ENCODE measurements at places on chromosomes 2 and 18.
A peak's percentile ranks its signal among the peaks of the same experiment; 100 is the strongest.

- no peak for DNase-seq
These were observed at the start of gene ANO7 for GRCh38 chr2:241188361-241189092. Gene ANO7, plus strand, starts transcription at chr2:241188677. Its CDS starts 1,387 bp downstream, at chr2:241190064.

DNA sequence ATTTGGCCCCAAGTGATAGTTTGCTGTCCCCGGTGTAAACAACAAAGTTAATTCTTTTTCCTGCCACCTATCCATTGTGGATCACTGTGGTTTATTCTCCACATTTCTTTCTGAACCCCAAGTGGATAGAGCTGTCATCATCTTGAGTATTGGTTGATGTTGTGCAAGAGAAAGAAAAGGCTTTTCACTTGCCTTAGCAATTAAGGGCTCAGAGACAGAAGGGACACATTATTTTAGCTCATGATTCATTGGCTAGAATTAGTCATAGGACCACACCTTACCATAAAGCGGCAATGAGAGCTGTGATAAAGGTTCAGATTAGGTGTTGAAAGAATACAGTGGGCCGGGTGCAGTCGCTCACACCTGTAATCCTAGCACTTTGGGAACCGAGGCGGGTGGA lies 442.1 kb upstream of the DCC start:
- DNase-seq = no peak

- DNase-seq = no peak
These were observed 138.7 kb upstream of the CCDC150 start for GRCh38 chr2:196500686-196501431.

GRCh38 chr2:120738786-120739437 lies 3.2 kb downstream of the GLI2 start:
- DNase-seq = no peak

GRCh38 chr2:104286841-104287240 lies 567.1 kb upstream of the POU3F3 start:
- no peak for DNase-seq

DNA sequence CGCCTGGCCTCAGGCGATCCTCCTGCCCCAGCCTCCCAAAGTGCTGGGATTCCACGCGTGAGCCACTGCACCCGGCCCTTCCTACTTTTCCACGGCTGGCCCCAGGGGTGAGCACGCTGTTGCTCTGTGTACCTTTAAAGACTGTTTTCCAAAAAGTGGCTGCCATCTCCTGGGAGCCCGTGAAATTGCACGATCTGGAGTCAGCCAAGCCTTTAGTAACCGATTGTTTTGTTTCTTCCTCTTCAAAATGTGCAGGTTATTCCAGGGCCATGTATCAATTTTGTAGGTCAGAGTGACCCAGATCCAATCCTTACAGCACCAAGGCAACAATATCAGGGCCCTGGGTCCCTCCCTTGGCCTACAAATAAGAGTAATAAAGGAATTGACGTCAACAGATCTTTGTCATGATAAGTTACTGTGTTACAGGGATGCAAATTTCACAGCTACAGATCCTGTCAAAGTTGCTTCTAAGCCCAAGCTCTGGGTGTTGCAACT lies 135.6 kb upstream of the ZNF236 start:
- DNase-seq = peak; percentile 50

DNA sequence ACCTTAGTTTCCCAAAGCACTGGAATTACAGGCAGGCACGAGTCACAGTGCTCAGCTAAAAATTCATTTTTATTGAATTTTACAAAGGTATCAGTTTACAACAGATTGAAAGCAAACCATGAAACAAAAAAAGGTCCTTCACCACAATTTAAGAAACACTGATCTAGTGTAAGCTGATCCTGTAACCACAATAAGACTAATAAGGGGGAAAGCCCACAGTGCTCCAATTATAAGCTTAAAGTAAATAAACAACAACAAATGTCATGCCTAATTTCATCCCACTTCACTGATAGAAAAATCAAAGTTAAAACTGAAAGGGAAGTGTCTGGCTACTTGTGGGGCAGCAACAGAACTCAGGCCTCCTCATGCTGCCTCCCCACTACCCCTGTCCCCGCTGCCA lies 49.2 kb downstream of the ICA1L start:
- DNase-seq = no peak

GRCh38 chr2:217612211-217612610 lies 390.6 kb downstream of the TNS1 start:
- no peak for DNase-seq

DNA sequence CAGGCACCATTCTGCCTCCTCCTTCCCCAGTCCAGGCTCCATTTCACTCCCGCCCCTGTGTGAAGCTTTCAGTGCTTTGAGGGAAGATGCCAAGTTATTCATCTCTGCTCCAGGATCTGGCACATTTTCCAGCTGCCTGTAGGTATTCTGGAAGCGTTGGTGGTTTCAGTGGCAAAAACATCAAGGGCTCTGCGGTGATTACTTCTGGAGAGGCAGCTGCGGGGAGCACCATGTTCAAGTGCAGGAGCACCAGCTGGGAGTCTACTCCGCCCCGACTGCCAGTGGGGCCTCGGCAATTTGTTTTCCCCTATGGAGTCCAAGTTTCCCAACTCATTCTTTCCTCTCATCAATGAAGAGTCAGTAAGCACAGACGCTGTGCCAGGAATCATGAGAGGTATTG lies 211.7 kb downstream of the CLIP4 start:
- no peak for DNase-seq

DNA sequence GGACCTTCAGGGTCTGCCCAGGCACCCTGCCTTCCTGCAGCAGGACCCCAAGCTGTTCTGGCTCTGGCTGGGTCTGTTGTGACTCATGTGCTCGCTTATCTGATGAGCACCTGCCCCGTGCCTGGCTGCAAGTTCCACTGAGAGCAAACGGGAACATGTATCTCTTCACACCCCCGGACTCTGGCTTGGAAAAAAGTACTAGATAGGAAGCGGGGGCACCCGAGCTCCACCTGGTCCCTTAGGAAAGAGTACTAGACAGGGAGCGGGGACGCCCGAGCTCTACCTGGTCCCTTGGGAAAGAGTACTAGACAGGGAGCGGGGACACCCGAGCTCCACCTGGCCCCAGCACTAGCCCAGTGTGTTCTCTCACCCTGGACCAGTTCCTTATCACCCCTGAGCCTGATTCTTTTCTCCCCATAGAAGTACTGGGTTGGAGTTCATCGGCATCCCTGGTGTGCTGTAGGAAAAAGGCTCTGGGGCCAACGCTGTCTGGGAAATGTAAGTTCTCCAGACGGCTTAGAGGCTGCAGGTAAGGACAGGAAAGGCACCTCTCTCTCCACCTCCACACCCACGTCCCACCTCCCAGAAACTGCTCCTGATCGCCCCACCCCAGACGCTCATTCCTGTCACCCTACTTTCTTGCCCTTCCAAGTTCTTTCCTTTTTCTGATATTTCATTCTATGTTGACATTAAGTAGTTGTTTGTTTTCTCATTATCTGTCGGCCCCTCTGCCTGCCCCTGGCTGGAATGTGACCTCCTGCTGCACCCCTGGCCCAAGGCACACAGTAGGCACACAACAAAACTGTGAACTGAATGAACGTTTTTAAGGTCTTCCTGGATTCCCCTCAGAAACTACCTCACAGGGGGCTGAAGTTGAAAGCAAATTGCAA lies 40.2 kb downstream of the HDAC4 start:
- DNase-seq = no peak

GRCh38 chr2:102141970-102142828 lies at the start of gene IL1R1:
Gene IL1R1, plus strand, starts transcription at chr2:102142746. Its CDS starts 14,979 bp downstream, at chr2:102157725.
- peak; percentile 10 for DNase-seq

DNA sequence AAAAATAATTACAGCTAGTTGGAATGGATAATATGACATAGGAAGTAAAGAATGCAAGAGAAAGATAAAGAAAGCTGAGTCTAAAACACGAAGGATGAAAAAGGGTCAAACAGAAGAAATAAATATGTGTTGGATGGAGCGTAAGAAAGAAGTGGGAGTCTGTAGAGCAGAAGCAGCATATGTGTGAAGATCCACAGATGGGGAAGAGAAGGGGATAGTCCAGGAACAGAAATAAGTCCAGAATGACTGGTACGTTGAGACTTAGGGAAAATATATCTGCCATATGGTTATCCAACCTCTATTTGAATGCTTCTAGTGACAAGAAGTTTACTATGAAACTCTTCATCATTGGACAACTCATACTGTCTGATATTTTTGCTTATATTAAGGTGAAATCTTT lies 18.0 kb downstream of the ABCA12 start:
- DNase-seq = no peak

DNA sequence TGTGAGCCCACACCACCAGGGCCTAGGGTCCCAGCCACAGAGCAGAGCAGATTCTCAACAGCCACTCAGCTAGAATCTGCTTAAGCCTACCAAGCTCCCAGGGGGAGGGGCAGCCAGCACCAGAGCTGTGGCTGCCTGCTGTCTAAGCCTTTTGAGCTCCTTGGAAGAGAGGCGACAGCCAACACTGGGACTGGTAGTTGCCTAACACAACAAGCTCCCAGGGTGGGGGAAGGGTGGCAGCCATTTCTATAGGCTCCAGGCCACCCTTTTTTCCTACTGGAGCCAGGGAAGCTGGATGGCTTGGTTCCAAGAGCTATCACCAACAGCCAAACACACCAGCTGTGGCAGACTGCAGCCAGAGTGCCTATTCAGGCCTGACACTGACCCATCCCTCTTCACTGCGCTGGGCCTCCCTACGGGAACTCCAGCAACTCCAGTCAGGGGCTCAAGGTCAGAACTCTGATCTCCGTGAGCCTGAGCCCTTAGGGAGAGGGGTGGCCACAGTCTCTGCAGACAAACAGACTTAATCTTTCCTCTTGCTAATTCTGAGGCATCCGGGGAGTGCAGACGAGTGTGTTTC lies 1824.3 kb upstream of the CELF4 start:
- DNase-seq = no peak

- peak; percentile 8 for DNase-seq
These were observed 106.4 kb upstream of the SMIM21 start for GRCh38 chr18:75533950-75534349.

DNA sequence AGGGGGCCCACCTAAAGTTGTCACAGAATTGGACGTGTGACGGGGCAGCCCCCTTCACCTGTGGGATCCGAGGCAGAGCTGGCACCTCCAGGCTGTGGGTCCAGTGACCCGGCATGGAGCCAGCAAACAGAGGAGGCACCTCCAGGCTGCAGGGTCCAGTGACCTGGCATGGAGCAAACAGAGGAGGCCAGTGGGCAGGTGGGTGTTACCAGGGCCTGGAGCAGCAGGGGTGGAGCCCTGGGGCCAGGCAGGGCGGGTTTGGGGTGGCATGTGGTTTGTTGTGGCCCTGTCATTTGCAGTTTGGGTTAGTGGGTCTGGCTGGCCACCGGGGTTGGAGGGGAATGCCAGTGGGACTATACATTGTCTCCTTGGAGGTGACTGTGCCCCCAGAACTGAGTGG lies 68.2 kb downstream of the HPCAL1 start:
- DNase-seq = no peak

GRCh38 chr2:204135752-204136151 lies 199.2 kb downstream of the ICOS start:
- DNase-seq = no peak

DNA sequence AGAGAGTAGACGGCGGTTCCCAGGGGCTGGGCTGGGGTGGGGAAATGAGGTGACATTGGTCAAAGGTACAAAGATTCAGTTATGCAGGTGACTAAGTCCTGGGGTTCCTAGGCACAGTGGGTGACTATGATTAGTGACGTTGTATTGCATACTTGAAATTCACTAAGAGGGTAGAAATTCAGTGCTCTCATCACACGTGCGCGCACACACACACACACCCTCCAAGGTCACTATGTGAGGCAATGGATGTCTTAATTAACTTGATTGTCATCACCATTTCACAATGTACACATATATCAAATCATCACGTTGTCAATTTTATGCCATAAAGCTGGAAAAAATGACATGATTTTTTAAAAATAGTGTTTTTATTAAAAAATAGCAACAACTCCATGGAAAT lies 92.9 kb upstream of the ALKAL2 start:
- no peak for DNase-seq

GRCh38 chr2:229152674-229153073 lies 118.4 kb downstream of the PID1 start:
- DNase-seq = no peak

GRCh38 chr2:120105360-120105759 lies 92.5 kb downstream of the EPB41L5 start:
- DNase-seq = no peak

GRCh38 chr2:222264791-222265320 lies 33.9 kb downstream of the PAX3 start:
- DNase-seq = no peak

DNA sequence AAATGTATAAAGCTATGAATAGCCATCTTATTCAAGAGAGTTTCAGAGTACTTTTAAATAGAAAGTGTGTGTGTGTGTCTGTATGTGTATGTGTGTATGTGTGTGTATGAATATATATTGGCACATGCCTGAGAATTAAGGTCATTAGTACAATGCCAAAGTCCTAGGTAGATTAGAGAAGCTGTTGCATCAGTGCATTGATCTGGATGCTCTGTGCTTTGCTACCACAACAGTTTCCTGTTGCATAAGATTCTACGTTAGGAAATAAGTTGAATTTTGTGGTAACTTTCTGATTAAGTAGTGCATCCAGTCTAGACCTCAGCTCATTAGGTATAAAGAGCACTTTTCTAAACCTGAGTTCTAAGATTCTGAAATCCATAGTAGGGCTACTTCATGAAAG lies 1102.8 kb upstream of the KLHL29 start:
- DNase-seq = no peak

DNA sequence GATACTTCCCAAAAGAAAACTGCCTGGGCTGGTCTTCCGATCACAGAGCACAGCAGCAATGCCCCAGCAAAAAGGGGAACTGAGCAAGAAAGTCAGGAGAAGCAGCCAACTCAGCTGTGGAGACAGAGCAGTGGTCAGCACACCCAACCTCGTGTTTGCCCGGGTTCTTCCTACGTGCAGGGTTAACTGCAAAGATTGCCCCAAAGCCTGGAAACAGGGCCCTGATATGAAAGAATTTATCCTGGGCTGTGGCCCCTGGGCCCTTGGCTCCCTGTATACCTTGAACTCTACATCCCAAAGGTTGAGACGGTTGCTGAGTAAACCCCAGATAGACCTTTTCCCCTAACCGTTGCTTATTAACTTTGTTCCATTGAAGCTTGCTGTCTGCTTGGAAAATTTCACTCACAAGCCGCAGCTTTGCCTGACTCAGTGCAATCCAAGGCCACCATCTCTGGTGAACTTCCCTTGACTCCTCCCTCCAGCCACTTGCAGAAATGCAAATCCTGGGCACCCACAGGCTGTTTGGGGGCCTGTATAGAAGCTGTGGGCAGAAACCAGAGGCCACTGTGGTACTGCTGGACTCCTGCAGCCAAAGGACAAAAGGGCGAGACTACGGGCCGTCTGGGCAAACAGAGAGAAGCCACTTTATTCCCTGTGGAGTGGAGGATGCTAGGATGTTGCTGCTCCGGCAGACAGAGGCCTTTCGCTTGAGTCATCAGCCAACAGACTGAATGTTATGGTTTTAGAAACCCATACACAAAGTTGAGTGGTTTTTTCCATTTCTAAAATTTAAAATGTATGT lies 18.2 kb downstream of the NRP2 start:
- no peak for DNase-seq

Data from putamen (tissue), 1 donor.